ENCODE measurements at places on chromosomes 4 and X. TPM values are rescaled to one million over a fixed set of nuclear protein-coding genes. Genes with fewer than 3 reads are reported as not detected.

The FAM184B gene
- not detected for total RNA-seq

GRCh38 chrX:24018809-24019208 lies 8.2 kb downstream of the KLHL15 start:
- H3K4me3 ChIP-seq, result no peak overlapping the region
- H3K27ac ChIP-seq, result no peak overlapping the region
- no peak for DNase-seq
- H3K27me3 ChIP-seq, result no peaks in the 10 kb centered on the region
- H3K36me3 ChIP-seq, result no peaks in the 10 kb centered on the region
- no peaks in the 10 kb centered on the region for H3K4me1 ChIP-seq

The TEX13D gene
- not detected for total RNA-seq

The HTR2C gene
- not detected for total RNA-seq

GRCh38 chr4:17142232-17142711 lies 243.8 kb upstream of the LDB2 start:
- no peaks in the 10 kb centered on the region for H3K36me3 ChIP-seq
- DNase-seq, result no peak
- no peak overlapping the region for H3K27ac ChIP-seq

GRCh38 chr4:146550161-146550560 lies 28.4 kb upstream of the SLC10A7 start:
- DNase-seq, result no peak
- no peaks in the 10 kb centered on the region for H3K36me3 ChIP-seq
- H3K4me1 ChIP-seq, result no peaks in the 10 kb centered on the region
- H3K27ac ChIP-seq, result no peak overlapping the region

The RENBP gene
- 2.2 TPM for total RNA-seq

The SLITRK4 gene
- 0.02 TPM for total RNA-seq

The IL13RA2 gene
- 1.5 TPM for total RNA-seq

DNA sequence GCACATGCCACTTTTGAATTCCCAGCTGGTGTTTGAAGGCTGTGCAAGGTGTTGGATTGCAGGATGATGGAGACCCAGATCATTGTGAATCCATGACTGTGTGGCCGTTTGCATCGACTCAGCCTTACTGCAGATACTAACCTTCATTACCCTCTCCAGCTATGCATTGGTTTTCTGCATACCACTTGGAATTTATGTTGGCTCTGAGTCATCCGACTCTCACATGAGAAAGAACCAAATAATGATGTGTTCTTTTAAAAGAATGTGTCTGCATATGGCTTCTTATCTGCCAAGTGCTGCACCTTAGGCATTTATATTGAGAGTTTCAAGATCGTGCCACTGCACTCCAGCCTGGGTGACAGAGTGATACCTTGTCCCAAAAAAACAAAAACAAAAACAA lies 106.7 kb upstream of the PRKX start:
- no peaks in the 10 kb centered on the region for H3K4me1 ChIP-seq
- H3K27me3 ChIP-seq, result no peaks in the 10 kb centered on the region
- no peak overlapping the region for H3K4me3 ChIP-seq
- no peaks in the 10 kb centered on the region for H3K36me3 ChIP-seq
- DNase-seq, result no peak

- no peak for DNase-seq
- H3K36me3 ChIP-seq, result no peaks in the 10 kb centered on the region
- H3K27me3 ChIP-seq, result no peaks in the 10 kb centered on the region
- H3K4me3 ChIP-seq, result no peak overlapping the region
- H3K27ac ChIP-seq, result no peak overlapping the region
Observed at GRCh38 chrX:77484045-77484444, 36.9 kb downstream of the FGF16 start.

The DDX60 gene
- 12.5 TPM for total RNA-seq

GRCh38 chr4:40446839-40447238 lies 111.7 kb downstream of the CHRNA9 start:
- H3K36me3 ChIP-seq, result peaks cover 8% of the 10 kb centered on the region
- DNase-seq, result no peak
- H3K4me3 ChIP-seq, result no peak overlapping the region
- H3K27me3 ChIP-seq, result no peaks in the 10 kb centered on the region

The CHIC1 gene
- 0.68 TPM for total RNA-seq

DNA sequence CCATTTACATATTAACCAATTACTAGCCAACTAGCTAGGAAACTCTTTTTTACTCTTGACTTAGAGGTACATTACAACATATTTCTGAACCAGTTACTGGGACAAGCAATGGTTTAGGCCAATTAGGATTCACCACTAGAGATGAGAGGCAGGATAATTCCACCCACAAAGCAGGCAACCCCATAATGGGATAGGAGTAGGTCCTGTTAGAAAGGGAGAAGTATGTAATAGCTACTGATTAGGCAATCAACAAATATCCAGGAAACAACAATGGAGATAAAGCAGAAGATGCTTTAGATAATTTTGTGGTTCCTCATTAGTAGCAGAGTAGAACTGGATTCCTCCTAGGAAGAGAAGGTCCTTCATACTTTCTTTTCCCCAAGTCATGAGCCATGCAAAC lies 173.8 kb upstream of the GLRA2 start:
- no peak overlapping the region for H3K4me3 ChIP-seq
- no peaks in the 10 kb centered on the region for H3K4me1 ChIP-seq
- no peak for DNase-seq
- no peaks in the 10 kb centered on the region for H3K27me3 ChIP-seq

DNA sequence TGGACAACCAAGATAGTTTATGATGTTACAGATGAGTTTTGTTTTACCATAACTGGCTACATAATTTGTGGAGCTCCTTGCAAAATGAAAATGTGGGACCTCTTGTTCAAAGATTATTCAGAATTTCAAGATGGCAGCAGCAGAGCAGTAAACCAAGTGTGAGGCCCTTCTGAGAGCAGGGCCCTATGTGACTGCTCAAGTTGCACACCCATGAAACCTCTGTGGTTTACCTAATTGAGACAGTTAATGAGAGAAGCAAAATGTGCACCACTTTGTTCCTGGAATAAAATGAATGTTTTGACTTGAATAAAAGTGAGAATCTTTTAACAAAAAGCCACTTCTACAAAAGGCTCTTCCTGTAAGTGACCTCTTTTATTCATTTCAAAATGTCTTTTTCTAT lies 519.2 kb downstream of the RPA4 start:
- H3K36me3 ChIP-seq, result no peaks in the 10 kb centered on the region
- H3K4me1 ChIP-seq, result no peaks in the 10 kb centered on the region
- H3K27me3 ChIP-seq, result no peaks in the 10 kb centered on the region
- no peak for DNase-seq

DNA sequence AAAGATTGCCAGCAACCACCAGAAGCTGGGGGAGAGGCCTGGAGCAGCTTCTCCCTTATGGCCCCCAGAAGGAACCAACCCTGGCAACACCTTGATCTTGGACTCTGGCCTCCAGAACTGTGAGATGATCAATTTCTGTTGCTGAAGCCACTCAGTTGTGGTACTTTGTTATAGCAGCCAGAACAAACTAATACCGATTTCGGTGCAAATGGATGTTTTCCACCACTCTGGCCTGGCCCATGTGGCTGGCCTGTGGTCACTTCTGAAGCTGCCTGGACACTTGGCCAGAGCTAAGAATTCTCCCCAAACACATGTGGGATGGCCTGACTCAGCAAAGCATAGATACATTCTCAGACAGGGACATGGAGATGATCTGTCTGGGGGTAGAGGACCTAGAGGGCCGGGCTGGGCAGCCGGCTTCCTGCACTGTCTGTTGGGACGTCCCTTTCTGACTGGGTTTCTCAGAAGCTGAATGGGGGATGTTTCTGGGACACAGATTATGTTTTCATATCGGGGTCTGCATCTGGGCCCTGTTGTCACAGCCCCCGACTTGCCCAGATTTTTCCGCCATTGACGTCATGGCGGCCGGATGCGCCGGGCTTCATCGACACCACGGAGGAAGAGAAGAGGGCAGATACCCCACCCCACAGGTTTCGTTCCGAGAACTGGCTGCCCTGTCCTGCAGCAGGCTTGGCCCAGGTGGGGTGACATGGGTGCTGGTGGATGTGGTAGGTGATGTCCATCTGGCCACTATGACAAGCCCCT lies 4.1 kb downstream of the FOXP3 start:
- no peaks in the 10 kb centered on the region for H3K36me3 ChIP-seq
- no peak overlapping the region for H3K27ac ChIP-seq
- H3K4me3 ChIP-seq, result no peak overlapping the region
- no peaks in the 10 kb centered on the region for H3K4me1 ChIP-seq
- no peak for DNase-seq
- no peaks in the 10 kb centered on the region for H3K27me3 ChIP-seq

DNA sequence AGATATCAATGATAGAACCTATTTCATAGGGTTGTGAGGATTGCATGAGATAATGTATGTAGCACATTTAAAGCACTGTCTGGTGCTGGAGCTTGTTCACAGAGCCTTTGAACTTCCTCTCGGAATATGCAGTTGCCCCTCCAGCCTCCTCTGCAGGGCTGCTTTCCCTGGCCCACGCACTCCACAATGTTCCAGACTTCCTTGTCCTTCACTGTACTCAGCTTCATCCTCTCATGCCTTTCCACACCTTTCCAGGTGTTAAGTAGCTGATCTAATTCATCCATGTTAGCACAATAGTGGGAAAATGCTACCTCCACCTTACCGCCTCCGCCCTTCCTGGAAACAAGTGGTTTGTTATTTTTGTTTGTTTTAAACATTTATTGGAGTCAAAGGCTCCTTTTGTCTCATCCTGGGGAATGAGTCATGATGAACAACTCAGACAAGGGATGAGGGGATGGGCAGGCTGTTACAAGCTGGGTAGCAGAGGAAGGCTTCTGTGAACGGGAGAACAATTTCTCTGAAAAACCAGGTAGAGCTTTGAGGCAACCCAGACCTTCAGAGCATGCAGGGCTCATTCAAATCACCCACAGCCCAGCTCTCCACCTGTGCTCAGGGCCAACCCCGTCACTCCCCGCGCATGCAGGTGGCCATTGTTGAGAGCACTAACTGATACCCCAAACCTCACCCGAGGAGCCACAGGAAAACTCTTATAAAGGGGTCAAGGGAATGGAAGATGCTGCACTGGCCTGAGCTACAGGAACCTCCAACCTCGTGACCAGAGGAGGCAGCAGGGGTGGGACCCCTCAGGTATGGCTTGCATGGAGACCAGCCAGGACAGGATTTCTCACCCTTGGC lies 84.9 kb upstream of the TBL1X start:
- DNase-seq, result no peak
- H3K4me1 ChIP-seq, result no peaks in the 10 kb centered on the region
- no peaks in the 10 kb centered on the region for H3K36me3 ChIP-seq
- no peaks in the 10 kb centered on the region for H3K27me3 ChIP-seq

DNA sequence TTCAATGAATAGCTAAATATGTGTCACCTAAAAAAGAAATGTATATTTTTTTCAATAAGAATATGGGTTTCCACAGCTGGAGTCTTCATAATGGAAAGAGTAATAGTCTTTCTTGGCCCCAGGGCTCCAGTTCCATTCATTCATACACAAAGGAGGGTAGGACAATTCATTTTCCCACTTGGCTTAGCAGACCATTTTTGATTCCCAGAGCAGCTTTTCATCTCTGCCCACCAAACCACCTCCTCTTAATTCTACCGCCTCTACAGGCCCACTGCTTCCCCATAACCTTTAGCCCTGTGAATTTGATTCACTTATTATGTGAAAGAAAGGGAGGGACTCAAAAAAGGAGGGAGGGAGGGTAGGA lies 129.9 kb upstream of the PAK3 start:
- H3K27me3 ChIP-seq, result no peaks in the 10 kb centered on the region
- no peak overlapping the region for H3K27ac ChIP-seq

The INPP4B gene
- 5.0 TPM for total RNA-seq

DNA sequence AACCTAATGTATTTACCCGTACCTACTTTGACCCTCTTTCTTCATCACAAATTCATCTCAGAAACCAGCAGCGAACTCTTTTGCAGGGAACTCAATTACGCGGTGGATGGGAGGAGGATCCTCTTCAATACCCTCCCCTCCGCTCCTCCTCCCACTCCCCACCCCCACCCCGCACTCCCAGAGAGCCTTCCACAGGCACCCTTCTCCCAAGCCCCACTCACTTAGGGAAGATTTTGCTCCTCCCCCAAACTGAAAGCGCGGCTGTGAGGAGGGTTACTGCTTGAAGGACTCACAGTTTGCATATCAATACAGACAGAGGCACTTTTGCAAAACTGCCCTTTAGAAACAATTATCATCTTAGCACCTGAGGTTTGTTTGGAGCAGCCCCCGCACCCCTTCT lies 960 bp upstream of the IL1RAPL1 start:
- no peaks in the 10 kb centered on the region for H3K27me3 ChIP-seq
- DNase-seq, result no peak
- no peaks in the 10 kb centered on the region for H3K4me1 ChIP-seq
- H3K27ac ChIP-seq, result no peak overlapping the region

DNA sequence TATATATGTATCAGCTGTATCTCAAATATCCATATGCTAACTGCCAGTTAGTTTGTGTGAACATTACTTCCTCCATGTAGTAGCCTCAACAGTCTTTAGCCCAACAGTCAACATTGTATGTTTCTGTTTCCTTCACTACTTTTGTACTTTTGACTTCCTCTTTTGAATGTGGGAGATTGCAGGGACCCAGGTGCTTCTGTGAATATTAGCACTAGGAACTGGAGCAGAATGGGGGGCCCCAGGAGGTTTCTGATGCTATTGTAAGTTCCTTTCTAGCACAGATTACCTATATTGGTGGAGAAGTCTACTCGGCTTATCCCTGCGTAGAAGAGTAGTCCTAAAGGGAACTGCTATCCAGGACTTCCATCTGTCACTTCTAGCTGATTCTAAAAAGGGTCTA lies 2.3 kb downstream of the PLAC8 start:
- H3K27me3 ChIP-seq, result no peaks in the 10 kb centered on the region
- no peaks in the 10 kb centered on the region for H3K36me3 ChIP-seq
- DNase-seq, result no peak
- peak overlapping the region; percentile 17 for H3K4me3 ChIP-seq

The ODAPH gene
- total RNA-seq, result not detected

- H3K4me3 ChIP-seq, result peak overlapping the region; percentile 30
- no peak for DNase-seq
- peak overlapping the region; percentile 66 for H3K27ac ChIP-seq
- no peaks in the 10 kb centered on the region for H3K36me3 ChIP-seq
Observed at GRCh38 chrX:88605222-88605583, 141.8 kb upstream of the CPXCR1 start.

DNA sequence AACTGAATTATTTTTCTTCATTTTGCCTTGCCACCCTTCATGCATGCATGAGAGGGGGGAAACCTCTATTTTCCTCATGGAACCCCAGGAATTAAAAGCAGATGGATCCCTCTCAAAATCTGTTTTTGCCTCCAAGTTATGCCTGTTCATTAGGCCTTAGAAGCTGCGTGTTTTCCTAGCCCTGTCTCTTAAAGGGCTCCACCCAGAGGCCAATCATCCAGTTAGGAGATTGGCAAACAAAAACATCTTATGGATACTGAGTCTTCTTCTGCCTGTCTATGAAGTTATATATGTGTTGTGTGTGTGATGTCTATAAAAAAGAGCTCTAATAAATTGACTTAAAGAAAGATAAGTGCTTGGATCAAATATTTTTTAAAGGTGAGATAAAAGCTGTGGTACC lies 142.9 kb downstream of the ANAPC10 start:
- H3K4me1 ChIP-seq, result no peaks in the 10 kb centered on the region
- H3K4me3 ChIP-seq, result no peak overlapping the region
- no peak overlapping the region for H3K27ac ChIP-seq
- no peaks in the 10 kb centered on the region for H3K27me3 ChIP-seq

GRCh38 chr4:16844816-16845586 lies 53.4 kb downstream of the LDB2 start:
- DNase-seq, result no peak
- H3K27me3 ChIP-seq, result no peaks in the 10 kb centered on the region
- H3K4me1 ChIP-seq, result peaks cover 2% of the 10 kb centered on the region
- H3K36me3 ChIP-seq, result no peaks in the 10 kb centered on the region

Measured in right lobe of liver (tissue), 6 donors.